ENCODE measurements at places on chromosomes 13 and 19. TPM values are rescaled to one million over a fixed set of nuclear protein-coding genes. Genes with fewer than 3 reads are reported as not detected.

The ATP8A2 gene
- not detected for total RNA-seq

The ZNF534 gene
- total RNA-seq: not detected

The PSG6 gene
- total RNA-seq: not detected

The CEACAM7 gene
- total RNA-seq: not detected

The C1QTNF9 gene
- not detected for total RNA-seq

The BRME1 gene
- not detected for total RNA-seq

The NCR1 gene
- total RNA-seq: not detected

The METTL21C gene
- total RNA-seq: not detected

The LILRB2 gene
- total RNA-seq: not detected
